Stimulated activated CD8-positive, alpha-beta memory T cell treated with anti-CD3 and anti-CD28 coated beads, Interleukin-2, amount 100 ng/mL, for 48 hours (primary cell): ENCODE measurements at places on chromosomes 13 and 19.

GRCh38 chr13:46720189-46720588 lies 76.8 kb downstream of the ESD start:
- DNase-seq = no peak

DNA sequence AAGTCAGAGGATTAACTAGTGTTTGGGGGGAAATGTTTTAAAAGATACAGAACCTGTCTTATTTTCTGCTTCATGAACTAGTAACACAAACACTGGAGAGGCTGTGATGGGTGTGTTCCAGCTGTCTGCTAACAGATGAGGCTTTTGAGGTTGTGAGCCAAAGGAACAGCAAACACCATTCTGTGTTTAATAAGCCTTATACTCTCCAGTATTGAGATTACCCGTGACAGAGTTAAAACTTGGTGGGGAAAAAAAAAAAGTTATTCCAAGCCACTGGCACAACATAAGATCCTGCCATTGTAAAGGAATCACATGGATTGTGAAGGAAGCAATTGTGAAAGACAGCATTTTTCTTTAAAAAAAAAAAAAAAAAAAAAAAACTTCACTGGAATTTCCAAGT lies 48.4 kb downstream of the KCTD12 start:
- no peak for DNase-seq

DNA sequence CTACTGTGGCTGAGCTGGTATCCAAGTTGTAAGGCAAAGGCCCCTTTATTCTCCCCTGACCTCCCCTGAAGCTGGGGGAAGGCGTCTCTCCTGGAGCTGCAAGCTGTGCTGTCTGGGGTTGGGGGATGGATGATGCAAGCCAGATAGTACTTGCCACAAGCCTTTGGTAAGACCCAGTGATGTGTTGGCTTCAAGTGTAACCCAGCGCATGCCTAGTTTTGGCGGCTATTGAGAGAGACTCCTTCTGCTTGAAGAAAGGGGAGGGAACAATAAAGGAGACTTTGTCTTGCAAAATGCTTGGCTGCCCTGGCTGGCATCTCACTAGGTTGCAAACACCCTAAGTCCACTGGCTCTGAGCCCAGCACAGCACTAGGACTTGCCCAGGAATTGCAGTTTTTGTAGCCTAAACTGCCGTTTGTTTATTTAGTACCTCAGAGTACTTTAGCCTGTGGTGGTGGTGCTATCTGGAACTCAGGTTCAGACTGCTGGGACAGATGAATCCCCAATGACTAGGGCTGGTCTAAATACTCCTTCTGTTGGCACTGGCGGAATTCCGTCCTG lies 108.2 kb downstream of the TNFSF13B start:
- no peak for DNase-seq

GRCh38 chr19:11092181-11092538 lies 2.9 kb downstream of the LDLR start:
- no peak for DNase-seq

DNA sequence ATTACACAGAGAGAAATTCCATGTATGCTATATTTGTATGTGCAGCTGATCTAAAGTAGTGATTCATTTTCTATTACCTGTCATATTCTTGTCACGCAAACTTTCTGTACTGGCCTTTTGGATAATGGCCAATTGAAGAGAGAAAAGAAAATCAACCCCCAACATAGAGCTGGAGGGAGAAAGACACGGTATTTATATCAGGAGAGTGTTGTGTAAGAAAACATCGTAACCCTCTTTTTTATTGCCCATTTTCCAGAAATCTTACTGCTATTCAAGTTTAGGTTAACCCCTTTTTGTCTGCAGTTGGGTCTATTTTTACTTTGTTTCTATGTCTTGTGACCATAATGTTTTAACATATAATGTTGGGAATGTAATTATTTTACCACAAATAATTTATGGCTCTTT lies 27.9 kb downstream of the DGKH start:
- DNase-seq = no peak

DNA sequence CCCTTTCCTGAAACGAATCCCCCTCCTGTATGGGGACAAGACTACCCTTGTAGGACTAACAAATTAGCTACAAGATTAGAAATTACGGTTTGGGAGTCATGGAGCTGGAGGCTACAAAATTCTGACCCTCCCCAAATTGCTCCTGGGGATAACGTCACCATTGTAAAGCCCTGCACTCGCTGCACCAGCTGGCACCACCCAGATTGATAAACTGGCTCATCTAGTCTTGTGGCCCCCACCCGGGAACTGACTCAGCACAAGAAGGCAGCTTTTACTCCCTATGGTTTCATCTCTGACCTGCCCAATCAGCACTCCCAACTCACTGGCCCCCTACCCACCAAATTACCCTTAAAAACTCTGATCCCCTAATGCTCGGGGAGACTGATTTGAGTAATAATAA lies 150.6 kb upstream of the TSC22D1 start:
- no peak for DNase-seq

GRCh38 chr13:106232681-106233080 lies 302.8 kb downstream of the EFNB2 start:
- no peak for DNase-seq

DNA sequence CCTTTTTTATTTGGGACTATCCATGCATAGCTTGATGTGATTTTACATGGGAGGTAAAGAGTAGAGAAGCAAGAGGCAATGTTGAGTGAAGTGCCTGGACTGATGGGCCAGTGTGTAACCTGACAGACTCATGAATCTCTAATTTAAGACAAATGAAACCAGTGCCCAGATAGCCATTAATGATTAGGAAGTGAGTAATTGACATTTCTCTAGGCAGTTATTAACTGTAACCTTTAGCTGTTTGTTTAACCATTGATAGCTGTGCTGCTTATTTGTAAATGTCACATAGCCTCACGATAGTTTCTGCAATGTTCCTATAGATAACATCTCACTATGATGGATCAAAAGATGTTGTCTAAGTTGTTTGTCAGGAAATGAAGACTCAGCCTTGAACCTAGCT lies 1047.5 kb upstream of the SPRY2 start:
- no peak for DNase-seq

DNA sequence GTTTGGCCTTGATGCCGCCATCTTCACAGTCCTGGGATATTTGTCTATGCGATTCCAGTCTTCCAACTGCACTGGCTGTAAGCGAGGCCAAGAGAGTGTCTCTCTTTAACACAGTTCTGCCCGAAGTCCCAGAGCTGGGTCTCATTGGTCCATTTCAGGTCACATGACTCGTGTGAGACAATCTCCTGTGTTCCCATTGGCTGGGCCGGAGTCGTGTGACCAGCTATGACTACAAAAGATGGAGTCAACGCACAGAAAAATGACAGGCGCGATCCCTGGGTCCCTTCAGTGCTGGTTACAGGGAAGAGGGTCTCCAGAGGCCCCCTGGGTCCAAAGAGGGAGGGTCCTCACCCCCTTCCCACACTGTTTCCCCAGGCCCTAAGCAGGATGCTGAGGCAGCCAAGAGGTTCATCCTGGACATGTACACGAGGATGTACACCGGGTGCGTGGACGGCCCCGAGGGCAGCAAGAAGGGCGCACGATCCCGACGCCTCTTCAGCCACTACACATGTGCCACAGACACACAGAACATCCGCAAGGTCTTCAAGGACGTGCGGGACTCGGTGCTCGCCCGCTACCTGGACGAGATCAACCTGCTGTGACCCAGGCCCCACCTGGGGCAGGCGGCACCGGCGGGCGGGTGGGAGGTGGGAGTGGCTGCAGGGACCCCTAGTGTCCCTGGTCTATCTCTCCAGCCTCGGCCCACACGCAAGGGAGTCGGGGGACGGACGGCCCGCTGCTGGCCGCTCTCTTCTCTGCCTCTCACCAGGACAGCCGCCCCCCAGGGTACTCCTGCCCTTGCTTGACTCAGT lies 15.9 kb upstream of the S1PR4 start:
- DNase-seq = no peak

DNA sequence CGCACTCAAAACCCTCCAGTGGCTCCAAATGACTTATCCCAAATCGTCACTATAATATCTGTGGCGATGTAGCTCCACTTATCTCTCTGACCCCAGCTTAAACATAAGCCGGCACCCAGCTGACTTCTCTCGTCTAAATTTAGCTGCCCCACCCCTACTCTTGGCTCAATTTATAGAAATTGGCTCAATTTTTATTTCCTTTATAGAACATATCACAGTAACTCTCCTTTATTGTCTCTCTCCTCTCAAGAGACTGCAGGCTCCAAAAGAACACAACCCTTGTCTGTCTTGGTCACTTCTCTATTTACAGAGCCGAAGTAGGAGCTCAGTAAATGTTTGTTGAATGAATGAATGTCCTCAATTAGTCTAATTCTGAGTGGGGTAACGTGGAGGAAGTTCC lies 805 bp downstream of the ZNF784 start:
- no peak for DNase-seq

- DNase-seq = no peak
Observed at GRCh38 chr13:61495648-61496047, 80.0 kb upstream of the PCDH20 start.

GRCh38 chr19:463483-464207 lies 2.8 kb upstream of the SHC2 start:
- DNase-seq = no peak

GRCh38 chr13:33256148-33256840 lies 29.3 kb downstream of the STARD13 start:
- no peak for DNase-seq

DNA sequence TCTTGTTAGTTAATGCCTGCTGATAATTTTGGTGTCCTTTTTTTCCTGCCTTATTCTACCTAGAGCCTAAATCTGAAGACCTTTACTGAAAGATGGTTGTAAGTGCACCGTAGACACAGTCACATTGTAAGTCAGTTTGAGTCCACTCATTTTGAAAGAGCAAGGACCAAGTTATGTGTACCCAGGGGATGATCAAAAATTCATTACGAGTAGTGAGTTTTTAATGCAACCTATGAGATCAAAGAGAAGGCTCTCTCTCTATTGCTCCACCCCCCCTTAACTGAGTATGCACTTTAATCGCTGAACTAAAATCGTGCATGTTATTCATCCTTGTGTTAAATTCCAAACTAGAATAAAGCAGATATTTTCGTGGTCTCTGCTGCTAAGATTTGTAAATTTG lies 1.8 kb downstream of the RAP2A start:
- DNase-seq = no peak

GRCh38 chr13:27130979-27131623 lies 40.5 kb downstream of the USP12 start:
- DNase-seq = peak; percentile 50

- DNase-seq = no peak
Observed at GRCh38 chr13:22218797-22219196, 547.9 kb downstream of the FGF9 start.

GRCh38 chr19:2239771-2240770 lies 3.4 kb downstream of the SF3A2 start:
- no peak for DNase-seq

GRCh38 chr19:5554828-5555227 lies 12.9 kb downstream of the TINCR start:
- DNase-seq = no peak
